ENCODE measurements at places on chromosomes 1 and 21.

- peak; percentile 28 for DNase-seq
Measured at GRCh38 chr21:44496564-44497550, 41.5 kb downstream of the LRRC3 start.

DNA sequence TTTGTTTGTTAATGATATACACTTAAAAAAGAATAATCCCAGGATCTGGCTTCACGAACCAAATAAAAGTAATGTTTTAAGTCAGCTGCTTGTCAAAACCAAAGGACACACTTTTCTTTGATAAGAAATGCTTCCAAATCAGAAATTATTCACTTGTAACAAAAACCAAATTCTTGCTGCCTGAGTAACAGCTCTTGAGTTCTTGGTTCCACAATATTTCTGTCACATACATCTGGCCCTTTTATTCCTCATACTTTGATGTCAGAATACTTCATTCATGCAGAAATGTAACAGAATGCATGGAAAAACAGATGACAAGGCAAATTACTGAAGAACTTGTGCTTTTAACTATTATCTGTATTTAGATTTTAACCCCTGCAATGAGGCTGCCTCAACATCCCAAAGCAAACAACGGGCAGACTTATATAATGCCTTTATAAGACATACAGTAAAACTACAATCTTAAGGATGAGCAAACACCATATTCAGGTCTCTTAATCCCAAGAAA is 1.5 kb downstream of the VAMP4 start:
- DNase-seq, result no peak

DNA sequence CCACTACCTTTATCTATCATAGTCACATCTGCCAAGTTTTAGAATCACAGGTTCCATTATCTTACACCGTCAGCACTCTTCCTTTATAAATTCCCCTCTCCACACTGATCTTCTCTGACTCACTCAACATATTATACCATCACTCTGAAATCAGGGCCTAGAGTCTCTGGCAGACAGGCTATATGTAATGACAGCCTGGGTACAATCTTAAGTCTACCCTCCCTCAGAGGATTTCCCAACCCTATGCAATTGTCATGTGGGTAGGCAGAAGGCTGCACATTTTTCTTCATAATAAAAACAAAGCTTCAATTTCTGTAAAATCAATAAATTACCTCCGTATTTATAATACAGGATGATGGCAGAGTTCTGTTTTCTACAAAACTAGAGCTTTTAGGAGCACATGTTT is 138.0 kb downstream of the RERE start:
- DNase-seq, result no peak

DNA sequence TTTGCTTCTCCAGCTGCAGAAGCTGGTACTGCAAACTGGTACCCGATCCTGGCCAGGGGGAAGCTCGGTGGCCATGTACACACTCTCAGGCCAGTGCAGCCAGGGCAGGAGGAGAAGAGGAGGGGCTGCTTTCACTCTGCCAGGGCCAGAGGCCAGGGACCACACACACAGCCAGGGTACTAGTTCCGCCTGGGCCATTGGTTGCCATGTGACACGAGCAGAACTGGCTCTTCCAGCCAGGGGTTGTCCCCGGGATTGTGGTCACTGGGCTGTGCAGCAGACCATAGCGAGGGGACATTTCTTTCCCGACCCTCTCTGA is 3.7 kb upstream of the SHISAL2A start:
- no peak for DNase-seq

DNA sequence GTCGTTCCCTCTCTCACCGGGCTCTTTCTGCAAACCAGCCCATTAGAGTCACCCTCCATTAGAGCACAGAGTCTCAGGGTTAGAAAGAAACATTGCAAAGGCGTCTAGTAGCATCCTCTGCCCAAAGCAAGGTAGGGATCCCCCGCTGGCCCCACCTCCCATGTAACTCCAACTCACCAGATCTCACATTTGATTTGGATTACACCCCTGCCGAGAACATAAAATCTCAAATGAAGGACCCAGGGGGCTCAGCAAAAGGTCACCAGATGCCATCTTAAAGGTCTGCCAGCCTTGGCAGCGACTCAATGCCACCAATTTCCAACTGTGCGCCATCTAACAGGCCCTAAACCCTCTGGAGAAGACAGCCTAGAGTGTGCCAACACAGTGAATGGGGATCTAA is 14.1 kb downstream of the C1orf87 start:
- DNase-seq, result no peak

DNA sequence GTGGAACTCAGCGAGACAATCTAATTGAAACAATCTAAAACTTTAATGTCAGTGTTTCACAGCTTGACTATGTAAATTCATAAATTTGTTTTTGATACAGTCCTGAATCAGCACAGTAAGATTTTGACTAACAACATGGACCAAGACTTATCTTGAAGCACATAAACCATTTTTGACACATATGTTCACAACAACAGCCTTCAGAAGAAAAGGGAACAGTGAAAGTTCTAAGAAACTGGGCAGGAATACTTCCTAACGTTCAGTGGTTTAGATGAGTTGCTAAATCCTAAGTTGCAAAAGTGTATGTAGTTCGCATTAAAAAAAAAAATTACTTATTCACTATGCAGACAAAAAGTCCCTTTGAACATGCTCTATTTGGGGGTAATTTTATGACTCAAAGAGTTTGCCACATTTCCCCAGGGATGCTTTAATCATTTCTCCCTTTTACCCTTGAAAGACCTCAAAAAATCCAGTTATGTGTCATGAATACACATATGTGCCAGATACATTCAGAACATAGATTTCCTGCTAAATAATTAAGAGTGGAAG is 120.2 kb downstream of the MRPL39 start:
- no peak for DNase-seq

GRCh38 chr21:46031484-46031883 is 49.9 kb downstream of the COL6A1 start:
- no peak for DNase-seq

GRCh38 chr1:30887485-30888315 is 20.9 kb downstream of the SDC3 start:
- DNase-seq, result no peak

DNA sequence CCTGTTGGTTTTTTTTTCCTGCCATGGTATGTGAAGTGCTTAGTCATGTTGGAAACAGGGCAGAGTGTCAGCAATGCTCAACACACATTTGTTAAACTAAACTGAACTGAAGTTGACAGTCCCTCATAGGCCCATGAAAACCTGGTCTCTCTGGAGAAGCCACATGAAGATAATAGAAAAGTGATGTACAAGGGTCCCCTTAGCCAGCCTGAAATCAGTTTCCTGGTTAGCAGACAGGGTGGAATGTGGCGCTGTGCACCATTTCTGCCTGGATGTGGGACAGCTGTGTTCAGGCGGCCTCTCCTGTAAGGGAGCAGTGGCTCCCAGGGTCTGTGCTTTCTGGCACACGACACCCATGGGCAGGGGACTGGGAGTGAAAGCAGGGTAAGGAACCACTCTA is 9.9 kb upstream of the CHI3L1 start:
- DNase-seq, result no peak

DNA sequence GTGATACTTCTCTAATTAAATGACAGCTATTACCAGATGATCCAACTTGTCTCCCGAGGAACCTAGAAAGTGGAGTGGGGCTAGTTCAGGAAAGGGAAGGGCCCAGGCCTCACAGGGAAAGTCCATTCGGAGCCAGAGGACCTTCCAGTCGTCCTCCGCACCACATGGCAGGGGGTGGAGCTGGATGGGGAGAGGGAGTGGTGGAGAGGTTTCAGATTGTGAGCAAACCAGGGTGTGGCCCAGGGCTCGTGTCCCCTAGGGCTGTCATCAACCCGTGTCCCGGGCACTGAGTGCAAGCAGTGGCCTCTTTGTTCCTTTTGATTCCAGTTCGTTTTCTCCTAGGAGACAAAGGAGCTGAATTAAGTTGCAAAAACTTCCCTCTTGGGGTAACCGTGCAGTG is 114.9 kb downstream of the HUNK start:
- no peak for DNase-seq

DNA sequence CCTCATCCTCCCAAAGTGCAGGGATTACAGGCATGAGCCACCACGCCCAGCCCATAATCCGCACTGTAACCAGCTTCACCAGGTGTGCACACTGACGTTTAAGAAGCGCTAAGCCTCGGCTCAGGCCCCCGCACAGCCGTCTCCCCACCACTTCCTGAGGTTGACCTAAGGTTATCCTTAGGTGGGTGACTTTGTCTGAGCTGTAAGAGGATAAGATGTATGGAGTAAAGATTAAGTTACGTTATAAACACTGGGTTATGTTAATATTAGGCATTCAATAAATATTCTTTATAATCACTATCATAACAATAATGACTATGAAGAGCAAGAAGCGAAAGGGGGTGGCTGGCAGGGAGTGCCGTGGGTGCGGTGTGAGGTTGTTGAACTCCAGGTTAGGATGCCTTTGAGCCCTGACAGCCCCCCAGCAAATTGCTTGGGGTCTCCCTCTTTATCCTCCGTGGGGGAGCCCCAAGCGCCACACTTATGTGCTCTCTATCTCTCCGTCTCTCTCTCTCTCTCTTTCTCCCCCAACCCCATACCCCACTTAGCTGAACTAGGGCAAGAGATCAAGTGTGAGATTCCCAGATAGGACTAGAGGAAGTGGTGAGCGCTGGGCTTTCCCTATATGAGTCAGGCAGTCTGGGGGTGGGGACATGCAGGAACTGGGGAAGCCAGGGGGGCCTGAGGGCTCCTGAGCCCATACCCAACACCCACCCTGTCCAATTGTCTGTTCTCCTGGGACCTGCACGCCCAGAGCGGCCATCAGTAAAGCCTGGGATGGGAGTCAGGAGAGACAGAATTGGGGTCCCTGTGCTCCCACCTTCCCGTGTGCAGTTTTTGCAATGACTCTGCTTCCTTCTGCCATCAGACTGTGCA is 7.6 kb downstream of the EFHD2 start:
- peak; percentile 75 for DNase-seq

DNA sequence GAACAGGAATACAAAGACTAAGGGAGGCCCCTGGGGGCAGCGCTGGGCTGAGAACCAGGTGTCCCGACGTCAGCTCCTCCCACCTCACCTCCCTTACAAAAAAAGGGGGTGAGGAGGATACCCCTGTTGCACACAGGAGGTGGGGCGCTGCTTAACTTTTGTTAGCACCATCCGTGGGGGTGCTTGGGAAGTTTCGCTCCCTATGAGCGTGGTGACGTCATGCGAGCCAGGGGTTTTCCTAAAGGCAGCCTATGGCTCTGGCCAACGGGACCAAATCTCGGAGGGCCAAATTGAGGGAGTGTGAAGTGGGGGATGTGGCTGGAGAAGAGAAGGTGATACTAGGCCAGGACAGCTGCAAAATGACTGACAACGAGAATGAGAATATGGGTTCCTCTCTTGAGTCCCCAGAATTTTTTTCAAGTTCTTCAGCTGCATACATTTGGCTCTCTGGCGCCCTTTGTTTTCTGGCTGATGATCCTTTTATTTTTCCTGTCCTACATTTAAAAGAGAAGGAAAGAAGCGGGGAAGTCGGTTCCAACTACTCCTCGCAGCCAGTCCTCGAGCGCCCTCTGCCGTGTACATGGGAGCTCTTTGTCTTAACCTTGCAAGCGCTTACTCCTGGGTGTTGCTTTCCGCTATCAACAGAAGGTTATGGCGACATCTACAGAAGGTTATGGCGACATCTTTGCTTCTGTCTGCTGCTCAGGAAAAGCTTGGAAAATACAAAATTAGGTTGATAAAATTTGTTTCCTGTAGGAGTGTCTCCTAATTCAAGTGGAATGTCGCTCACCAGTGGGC is 48.0 kb upstream of the ZC3H11B start:
- peak; percentile 96 for DNase-seq

DNA sequence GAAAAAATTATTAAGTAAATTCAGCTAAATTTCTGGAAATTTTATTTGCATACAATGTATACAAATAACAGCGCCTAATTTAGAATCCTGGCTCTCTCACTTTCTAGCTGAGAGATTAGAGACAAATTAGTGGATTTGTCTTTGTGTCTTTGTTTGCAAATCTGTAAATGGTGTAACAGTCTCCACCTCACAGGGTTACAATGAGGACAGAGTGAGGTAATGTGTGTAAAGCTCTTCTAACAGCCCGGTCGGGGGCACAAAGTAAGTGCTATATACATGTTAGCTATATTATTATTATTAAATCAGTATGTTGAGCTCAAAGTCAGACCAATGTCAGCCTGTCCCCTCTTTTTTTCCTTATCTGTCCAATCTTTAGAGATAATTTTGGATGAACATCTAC is 5.0 kb upstream of the ADAMTSL4 start:
- DNase-seq, result no peak

DNA sequence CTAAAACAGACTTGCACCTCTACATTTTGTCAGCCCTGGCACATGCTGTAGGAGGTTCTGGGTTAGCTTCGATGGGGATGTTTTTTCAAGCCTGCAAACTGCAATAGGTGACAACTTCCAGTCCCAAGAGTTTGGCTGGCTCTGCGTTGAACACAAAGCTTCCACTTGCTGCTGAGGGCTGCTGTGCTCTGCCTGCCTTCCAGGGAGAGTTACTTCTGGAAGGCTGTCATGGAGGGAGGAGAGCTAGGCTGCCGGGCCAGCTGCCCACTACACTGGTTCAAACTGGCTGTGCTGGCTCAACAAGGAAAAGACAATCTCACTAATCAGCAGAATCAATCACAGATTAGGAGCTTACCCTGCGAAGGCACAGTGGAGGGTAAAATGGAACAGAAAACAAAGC is 46.7 kb upstream of the PPP2R5A start:
- DNase-seq, result no peak

- no peak for DNase-seq
Measured at GRCh38 chr21:42003051-42003461, 7.1 kb downstream of the ZBTB21 start.

GRCh38 chr1:201888282-201889089 is at the start of gene SHISA4:
Gene SHISA4 (plus strand): TSS chr1:201888898. CDS start chr1:201888995, 97 bp downstream.
- peak; percentile 90 for DNase-seq

DNA sequence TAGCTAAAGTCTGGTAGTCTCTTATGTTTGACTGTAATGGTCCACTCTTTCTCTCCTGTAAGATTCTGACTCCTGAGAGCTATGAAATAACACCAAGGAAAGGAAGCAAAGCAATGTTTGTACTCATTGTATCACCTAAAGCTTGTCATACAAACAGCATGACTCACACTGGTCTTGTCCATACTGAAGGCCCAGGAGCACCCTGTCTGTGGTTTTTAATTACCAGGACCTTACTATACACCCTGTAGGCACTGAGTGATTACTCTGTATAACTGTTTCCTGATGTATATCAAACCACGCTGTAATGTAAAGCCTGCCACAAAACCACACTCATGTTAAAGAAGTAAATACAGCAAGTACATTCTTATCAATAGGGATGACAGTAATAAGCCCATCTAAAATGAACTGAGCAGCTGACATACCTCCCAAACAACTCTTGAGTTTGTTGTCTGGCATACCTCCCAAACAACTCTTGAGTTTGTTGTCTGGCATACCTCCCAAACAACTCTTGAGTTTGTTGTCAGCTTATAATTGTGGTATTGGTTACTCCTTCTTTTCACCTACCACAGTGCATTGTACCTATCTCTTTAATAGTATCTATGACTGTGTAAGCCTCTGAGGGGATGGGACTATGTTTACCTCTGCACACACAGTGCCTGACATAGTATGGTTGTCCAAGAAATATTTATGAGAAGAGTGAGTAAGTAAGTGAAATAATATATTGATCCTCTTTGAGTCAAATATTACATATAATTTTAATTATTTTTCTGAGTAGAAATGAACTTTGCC is 11.6 kb upstream of the TNFSF18 start:
- no peak for DNase-seq

Data from aorta (tissue), 5 donors.